Fibroblast of pulmonary artery (primary cell): ENCODE measurements at places on chromosomes 16 and 17.

DNA sequence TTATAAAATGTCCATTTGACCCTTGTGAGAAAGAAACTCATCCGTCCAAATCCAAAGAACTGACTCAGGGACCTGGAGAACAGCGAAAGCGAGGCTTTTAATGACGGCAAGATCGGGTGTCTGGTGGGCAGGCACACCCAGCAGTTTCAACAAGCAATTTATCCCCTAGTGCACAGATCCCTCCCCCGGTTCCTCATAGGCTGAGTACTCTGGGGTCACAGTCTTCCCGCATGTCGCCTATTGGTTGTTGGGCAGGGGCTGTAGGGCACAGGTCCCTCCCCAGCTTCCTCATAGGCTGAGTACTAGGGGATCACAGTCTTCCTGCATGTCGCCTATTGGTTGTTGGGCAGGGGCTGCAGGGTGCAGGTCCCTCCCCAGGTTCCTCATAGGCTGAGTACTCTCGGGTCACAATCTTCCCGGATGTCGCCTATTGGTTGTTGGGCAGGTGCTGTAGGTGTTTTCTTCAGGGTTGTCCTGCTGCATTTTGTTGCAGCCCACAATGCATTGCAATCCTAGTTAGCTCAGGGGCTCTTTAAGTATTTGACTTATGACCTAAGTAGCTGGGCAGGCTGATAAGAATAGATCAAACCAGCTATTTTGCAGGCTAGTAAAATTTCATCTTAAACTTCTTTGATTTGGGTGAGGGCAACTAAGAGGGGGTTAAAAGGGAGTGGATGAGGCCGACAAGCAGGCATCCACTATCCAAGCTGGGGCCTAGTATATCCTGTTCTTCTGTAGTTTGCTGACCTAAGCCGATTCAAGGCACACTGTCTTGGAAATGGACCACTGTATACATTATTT lies 3.6 kb upstream of the UTS2R start:
- no peak for DNase-seq

GRCh38 chr17:61393550-61393903 lies 6.1 kb upstream of the TBX2 start:
- no peak for DNase-seq

DNA sequence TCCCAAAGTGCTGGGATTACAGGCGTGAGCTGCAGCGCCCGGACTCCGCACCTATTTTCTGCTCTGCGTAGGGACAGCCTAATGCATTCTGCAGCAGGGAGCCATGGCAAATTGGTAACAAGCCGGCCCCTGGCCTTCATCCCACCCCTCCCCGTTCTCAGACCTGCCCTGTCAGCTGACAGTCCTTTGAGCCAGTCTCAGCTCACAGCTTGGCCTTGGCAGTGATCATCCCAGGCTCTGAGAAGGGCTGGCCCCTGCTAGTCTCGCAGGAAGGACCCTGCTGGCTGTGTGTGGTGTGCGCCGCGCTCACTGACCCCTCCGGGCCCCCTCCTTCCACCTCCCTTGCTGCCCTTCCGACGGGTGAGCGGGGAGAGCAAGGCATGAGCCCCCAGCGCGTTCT lies 10.3 kb upstream of the NPTX1 start:
- no peak for DNase-seq

GRCh38 chr17:46772475-46773220 lies 45.8 kb downstream of the WNT3 start:
- DNase-seq: no peak

DNA sequence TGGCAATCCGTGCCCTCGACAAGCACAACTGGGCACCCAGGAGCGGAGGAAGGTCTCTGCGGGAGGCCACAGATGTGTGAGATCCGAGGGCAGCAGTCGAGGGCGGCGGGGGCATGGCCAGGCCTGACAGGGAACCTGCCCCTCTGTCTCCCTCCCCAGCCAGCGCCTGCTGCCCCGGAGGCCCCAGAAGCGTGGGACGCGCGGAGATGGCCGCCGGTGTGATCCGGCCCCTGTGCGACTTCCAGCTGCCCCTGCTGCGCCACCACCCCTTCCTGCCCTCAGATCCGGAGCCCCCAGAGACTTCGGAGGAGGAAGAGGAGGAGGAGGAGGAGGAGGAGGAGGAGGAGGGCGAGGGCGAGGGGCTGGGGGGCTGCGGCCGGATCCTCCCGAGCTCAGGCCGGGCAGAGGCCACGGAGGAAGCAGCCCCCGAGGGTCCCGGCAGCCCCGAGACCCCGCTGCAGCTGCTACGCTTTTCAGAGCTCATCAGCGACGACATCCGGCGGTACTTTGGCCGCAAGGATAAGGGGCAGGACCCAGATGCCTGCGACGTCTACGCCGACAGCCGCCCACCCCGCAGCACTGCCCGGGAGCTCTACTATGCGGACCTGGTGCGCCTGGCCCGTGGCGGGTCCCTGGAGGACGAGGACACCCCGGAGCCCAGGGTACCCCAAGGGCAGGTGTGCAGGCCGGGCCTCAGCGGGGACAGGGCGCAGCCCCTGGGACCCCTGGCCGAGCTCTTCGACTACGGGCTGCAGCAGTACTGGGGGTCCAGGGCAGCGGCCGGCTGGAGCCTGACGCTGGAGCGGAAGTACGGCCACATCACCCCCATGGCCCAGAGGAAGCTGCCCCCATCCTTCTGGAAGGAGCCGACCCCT lies 1.7 kb downstream of the PERCC1 start:
- no peak for DNase-seq

DNA sequence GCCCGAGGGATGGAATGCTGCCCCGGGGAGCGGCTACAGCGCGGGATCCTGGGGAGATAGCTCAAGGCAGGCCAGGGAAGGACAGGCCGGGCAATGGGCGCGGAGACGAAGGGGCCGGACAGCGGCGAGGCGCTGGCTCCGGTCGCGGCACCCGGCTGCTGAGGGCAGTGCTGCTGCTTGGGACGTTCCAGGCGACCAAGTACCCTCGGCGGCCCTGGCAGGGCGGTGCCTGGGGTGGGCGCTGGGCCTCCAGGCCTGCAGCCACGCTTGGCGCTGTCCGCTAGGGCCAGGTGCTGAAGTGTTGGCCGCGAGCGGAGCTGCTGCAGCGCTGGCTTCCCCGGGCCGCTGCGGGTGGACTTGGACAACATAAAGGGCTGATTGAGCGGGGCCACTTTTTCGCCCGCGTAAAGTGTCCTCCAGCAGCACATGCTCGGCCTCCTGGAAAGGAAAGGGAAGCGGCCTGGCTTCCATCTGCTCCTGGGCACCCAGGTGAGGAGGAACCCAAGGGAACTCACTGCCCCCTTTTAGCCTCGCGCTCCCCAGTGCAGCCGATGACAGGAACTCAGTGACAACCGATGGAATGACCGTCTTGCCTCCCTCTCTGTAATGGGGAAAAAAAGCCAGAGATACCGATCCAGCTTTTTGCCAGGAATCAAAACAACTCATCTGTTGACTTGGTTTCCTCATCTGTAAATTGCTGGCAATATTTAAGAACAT lies 23.7 kb downstream of the CLEC3A start:
- DNase-seq: peak; percentile 57

DNA sequence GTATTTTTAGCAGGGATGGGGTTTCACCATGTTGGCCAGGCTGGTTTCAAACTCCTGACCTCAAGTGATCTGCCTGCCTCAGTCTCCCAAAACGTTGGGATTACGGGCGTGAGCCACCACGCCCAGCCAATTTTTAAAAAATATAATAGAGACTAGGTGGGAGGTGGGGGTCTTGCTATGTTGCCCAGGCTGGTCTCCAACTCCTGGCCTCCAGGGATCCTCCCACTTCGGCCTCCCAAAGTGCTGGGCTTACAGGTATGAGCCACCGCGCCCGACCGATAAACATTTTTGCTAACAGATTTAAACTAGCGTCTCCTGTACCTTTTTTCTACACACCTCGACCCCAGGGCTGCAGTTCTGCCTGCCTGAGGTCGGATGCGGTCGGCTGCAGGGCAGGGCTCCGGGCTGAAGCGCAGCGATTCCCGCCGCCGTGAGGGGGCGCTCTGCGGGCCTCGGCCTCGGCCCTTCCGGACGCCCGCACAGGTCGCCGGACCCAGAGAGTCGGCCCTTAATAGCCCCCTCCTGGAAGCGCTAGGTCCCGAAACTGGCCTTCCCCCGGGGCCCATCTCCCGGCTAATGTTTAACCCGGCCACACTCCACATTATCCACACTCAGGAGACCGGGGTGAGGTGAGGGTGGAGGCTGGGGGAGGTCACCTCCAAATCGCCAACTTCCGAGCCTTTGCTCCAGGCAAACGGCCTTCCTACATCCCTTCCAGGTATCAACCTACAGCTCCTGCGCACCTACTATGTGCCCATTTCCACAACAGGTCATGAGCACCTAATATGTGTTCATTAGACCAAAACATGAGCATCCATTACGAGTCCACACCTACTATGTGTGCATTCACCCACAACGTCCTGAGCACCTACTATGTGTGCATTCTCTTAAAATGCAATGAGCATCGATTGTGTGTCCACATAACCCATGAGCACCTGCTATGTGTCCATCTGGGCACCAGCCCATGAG lies 2.0 kb upstream of the GLIS2 start:
- DNase-seq: no peak

- peak; percentile 86 for DNase-seq
Measured at GRCh38 chr17:33469911-33470310, 176.8 kb upstream of the ASIC2 start.

DNA sequence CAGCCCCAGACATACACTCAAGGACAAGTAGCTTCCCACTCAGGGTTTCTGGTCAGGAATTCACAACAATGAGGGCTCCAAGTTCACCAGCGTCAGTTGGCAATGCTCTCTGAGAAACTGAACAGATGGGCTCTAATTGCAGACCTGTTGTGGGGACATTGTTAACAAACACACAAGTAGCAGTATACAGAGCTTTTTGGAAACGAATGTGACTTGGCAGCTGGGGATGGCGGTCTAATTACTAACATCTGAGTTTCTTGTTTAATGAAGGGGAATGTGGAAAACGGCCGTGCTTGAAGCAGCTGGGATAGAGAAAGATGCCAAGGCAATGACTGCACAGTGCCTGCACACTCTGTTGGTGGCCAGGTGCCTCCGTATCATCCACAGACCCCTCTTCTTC lies 316.1 kb upstream of the IRX3 start:
- DNase-seq: no peak

DNA sequence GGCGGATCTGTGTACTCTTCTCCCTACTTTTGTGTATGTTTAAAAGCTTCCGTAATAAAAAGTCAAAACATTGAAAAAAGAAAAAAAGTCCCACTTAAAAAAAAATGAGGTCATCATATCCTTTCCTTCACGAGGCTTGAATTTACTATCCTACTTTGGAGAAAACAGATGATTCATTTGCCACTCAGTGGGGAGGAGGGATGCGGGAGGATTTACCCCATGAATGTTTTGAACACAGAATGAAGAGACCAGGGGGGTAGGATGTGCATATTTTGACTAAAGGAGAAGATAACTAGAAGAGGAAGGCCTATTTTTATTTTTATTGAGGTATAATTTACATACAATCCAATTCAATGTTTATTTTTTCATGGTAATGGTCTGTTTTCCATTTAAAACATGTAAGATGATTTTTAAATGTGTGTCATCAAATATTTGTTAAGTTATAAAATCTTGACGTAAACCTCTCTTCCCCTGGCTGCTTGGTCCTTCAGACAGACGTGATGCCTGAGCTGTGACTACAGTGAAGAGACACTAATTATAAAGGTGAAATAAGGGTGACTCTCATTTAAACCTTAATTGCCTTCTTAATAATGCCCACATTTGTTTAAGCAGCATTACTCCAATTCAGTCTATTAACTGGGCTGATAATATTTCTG lies 135.4 kb upstream of the AXIN2 start:
- DNase-seq: peak; percentile 60

DNA sequence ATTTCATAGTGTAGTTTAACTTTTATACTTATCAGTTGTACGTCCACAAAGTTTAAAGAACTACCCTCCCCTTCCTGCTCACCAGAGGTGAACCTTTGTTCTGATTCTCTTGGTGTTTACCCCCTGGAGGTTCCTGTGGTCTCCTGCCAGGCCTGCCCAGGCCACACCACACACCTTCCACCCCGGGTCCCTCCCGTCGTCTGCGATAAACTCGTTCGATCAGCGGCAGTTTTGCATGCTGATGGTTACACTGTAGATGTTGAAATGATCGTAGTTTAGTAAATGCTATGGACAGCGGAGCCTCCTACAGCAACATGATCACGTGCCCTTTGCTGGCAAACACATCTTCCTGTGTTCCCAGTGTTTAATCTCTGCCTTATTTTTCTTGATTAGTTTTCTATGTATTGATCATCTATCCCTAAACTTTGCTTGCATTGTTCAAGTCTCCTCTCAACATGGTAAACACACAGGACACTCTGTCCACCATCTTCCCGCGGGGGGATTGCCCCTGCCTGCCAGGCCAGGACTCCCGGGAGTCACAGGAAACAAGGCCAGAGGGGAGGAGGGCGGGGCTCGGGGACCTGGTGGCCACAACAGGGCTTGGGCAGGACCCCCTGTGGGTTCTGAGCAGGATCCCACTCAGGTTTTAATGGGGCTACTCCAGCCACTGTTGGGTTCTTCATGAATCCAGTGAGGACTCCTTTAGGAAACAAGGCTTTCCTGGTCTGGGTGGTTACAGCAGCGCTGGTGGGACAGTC lies 2.8 kb upstream of the ACSF3 start:
- no peak for DNase-seq

- no peak for DNase-seq
Measured at GRCh38 chr17:1880851-1881630, 51.2 kb downstream of the RPA1 start.

DNA sequence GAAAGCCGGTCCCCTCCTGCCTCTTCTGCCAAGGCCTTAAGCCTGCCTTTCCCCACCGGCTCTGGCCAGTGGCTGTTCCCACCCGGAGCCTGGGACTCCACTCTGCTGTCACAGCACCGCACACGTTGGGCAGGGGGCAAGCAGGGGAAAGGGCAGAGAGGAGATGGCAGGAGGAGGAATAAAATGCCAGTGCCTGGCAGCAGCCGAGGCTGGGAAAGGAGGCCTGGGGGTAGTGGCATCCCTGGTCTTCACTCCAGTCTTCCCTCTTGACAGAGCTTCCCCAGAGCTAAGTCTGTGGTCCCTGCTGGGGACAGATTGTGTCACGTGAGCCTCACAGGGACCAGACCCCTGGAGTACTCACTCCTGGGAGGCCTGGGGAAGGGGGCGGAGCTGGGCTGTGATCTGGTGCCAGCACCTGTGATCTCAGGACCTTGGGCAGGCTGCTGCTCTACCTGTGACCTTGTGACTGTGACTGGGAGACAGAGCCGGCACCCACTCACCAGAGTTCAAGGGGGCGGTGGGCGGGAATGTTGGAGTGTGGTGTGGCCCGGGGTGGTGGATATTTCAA lies 97.2 kb upstream of the GSE1 start:
- no peak for DNase-seq

GRCh38 chr16:12661656-12662172 lies 142.0 kb downstream of the CPPED1 start:
- peak; percentile 53 for DNase-seq

DNA sequence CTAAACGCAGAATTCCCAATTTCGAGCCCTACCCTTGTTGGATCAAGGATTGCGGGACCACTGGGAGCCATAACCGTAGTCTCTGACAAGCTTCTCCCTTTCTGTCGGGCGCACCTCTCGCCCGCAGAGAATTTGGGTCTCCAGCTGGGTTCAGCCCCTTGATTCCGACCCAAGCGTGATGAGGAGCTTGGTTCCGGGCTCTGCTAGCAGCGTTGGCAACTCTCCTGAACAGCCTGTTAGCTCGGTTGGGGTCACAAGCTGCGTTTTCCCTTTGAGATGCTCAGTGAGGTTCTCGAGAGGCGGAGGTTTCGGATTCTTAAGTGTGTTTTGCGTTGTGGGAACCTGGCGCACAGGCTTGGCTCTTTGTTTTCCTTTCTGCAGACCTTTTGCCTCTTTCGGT lies 655 bp downstream of the ATXN1L start:
- DNase-seq: no peak

GRCh38 chr17:5832886-5833285 lies 237.3 kb upstream of the WSCD1 start:
- peak; percentile 58 for DNase-seq
